ENCODE measurements at places on chromosomes 4 and X.

GRCh38 chr4:99652596-99653436 lies 4.8 kb downstream of the C4orf54 start:
- DNase-seq, result no peak

DNA sequence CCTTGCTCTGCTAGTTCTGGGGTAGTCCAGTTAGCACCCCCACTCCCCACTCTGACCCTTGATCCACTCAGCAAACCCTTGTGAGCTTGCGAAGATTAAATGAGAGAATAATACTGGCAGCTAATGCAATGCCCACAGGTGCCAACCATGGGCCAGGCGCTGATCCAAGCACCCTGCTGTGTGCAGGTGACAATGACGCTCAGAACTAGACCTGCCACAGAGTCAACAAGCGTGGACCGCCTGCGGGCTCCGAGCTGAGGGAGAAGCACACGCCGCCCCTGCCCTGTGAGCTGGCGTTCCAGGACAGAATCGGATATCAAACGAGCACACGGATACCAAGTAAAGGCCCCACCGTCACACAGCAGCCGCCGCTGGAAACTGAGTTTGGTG lies 129.2 kb downstream of the FAM53A start:
- no peak for DNase-seq

GRCh38 chrX:129039176-129039575 lies 484.1 kb downstream of the SMARCA1 start:
- no peak for DNase-seq

GRCh38 chr4:78360466-78360865 lies 191.1 kb upstream of the ANXA3 start:
- no peak for DNase-seq

DNA sequence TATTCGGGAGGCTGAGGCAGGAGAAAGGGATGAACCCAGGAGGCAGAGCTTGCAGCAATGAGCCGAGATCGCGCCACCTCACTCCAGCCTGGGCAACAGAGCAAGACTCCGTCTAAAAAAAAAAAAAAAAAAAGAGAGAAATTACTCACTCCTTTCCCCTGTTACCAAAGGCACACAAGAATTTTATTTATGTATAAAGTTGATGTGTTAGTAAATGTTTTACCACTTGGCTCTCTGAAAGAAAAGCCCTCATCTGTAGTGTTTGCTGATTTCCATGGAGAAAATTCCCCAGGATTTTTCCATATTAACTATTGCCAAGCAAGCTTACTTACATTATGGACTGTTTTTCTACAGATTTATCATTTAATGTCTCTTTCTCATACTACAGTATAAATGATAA lies 142.1 kb upstream of the PABPC4L start:
- no peak for DNase-seq

GRCh38 chr4:169305651-169306050 lies 34.9 kb upstream of the SH3RF1 start:
- no peak for DNase-seq

DNA sequence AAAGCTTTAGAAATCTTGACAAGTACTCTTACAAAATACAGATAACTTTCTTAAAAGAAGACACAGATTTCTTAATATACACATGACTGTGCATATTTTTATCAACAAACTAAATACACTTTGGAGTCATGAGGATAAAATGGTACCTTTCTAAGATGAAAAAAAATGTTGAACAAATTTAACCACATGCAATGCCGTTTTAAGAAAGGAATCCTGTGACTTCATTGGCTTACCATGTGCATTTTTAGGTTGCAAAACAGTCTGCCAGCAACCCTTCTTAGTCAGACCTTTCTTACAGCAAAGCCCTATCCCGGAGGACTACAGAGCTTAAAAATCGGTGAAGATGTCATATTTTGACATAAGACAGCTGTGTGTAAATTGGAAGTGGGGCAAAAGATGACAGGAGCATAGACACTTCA lies 51.7 kb downstream of the GASK1B start:
- DNase-seq, result no peak

- DNase-seq, result no peak
Measured at GRCh38 chr4:189377569-189377968, 563.1 kb upstream of the FRG1 start.

- no peak for DNase-seq
Measured at GRCh38 chrX:150508451-150509367, 59.7 kb upstream of the MTM1 start.

DNA sequence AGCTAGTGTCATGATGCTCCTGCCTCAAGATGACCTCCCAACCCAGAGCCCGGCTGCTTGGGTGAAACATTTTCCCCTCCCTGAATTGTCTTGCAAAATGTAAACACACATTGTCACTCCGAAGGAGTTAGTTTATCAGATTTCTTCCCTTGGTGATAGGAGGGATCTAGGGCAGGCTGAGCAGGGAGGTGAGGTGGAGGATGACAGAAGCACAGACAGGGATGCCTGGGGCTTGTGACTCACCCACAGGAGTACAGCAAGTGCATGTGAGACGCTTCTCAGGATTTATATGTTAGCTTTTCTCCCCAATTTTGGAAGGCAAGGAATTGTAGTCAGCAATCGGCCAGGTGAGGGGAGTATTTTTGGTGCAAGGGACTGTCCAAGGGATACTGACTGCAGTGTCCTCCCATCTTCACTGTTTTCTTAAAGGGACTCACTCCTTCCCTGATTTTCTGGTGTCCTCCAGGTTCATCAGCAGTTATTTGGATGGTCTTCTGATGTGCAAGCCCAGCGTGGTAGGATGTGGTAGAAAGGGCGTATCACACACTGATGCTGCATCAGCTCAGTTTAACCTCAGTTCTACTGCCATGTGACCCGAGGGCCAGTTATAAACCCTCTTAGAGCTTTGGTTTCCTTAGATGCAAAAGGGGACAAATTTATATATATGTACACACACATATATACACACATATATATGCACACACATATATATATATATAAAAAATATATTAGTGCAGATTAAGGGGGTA lies 46.2 kb upstream of the IGFBP7 start:
- DNase-seq, result no peak

DNA sequence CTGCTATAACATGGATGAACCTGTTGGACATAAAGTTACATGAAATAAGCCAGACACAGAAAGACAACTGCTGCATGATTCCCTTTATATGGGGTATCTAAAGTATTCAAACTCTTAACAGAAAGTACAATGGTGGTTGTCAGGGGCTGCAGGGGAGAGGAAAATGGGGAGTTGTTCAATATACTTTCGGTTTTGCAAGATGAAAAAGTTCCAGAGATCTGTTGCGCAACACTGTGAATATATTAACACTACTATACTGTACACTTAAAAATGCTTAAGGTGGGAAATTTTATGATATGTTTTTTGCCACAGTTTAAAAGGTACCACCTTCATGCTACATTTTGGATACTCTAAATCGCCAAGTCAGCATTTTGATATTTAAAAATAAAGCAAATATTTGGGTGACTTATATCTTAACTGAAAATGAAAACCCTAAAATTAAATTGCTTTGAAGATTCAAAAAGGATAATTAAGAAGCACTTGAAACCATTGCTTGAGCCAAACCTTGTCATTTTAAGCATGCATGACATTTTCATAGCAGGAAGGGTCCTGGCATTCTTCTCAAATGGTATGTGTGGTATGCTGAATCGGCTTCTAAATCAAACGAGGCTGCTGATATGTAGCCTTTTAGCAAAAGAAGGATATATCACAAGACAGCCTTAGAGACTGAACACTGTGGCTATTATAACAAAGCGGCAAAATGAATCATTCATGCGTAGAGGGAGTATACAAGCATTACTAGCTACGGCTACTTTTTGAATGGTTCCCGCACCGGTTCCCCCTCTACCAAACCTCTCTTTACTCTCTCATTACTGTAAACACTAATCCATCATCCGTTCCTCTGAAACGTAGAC lies 607.1 kb upstream of the DIPK2B start:
- DNase-seq, result no peak

DNA sequence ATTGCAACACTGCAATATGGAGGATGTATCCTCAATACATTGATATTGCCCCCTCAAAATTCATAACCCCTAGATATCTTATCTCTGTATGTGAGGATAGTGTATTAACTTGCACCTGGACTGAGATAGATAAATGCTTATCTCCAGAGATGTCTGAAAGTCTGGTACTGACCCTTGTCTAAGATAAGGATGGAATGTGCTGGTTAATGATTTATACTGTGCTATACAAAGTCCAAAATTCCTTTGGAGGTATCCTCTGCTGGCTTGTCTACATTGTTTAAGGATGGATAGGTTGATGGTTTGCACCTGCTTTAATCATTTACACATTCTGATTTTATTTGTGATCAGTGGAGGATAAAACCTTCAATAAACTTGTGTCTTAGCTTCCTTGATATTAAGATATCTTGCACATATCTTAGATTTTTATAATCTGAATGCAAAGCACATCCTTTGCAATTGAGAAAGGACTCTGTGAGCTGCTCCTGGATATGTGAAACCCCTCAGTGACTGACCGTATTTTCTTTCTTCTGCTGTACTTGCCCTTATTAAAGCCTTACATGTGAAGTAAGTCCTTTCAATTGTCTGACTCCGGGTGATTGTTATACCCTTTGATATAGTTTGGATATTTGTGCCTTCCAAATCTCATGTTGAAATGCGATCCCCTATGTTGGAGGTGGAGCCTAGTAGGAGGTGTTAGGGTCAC lies 430.3 kb upstream of the MAOA start:
- DNase-seq, result no peak

DNA sequence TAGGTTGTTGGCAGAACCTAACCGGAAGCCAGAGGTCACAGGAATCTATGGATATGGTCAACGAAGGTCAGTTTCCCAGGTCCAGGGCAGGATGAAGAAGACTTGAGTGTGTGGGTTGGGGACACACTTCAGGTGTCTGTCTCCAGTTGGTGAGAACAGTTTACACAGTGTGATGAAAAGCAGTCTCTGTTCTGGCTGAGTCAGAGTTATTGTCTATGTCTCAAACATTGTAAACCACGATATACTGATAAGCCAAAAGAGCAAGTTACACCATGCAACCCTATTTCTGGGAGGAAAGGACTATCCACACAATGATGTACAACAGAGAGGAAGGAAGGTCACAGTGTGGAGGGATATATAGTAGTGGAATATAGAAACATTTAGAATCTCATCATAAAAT lies 187.1 kb upstream of the C1QTNF7 start:
- no peak for DNase-seq

GRCh38 chr4:76836860-76837562 lies 60.9 kb downstream of the SOWAHB start:
- no peak for DNase-seq

DNA sequence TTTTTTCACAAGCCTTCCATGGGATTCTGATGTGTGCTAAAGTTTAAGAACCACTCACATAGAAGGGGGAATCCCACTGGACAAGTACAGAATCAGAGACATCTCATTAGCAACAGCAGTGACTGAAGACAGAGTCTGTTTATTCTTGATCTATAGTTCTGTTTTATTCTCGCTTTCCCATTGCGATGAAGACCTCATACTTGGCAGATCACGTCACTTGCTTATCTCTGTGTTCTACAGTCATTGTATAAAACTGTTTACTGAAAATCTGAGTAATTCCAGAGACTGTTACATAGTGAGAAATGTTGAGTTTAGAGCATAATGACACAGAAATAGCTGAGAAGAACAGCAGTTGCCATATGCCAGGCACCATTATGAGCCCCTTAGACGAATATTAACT lies 185.5 kb downstream of the PTTG2 start:
- no peak for DNase-seq

All from stimulated activated naive CD8-positive, alpha-beta T cell treated with anti-CD3 and anti-CD28 coated beads, Interleukin-15, amount 100 ng/mL, for 72 hours (primary cell).